ENCODE measurements at places on chromosomes 7 and 10.
A peak's percentile ranks its signal among the peaks of the same experiment; 100 is the strongest.

DNA sequence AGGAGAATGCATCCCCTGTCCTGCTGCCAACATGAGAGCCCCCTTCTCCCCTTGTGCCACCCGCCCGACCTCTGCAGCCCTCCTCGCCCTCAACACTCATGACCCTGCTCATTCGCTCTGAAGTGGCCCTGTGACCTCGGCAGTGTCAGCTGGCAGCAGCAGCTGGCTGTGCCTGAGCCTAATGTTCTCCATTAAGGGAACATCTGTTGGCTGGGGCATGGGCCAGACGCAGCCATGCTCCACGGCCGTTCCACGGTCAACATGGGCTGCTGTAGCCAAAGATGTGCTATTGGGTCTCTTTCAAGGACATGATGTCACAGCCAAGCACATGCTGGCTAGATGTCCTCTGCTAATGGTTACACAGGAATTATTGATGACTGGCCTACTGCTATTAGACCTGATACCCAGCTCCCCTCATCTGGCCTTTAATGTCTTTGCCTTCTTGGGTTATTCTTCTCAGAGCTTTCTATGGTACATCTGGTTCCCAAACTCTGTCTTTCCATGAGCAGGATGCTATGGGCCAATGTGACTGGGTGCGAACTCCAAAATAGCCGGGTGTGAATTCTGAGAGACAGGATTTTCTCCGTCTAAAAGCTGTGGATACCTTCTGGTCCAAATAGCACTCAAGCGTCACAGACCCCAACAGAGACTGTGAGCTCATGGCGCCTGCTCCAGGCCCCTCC is 22.4 kb downstream of the ADCYAP1R1 start:
- no peak for DNase-seq

- DNase-seq: no peak
Observed at GRCh38 chr10:125158601-125159485, 1.5 kb downstream of the CTBP2 start.

- no peak for DNase-seq
Observed at GRCh38 chr7:155921804-155922066, 109.5 kb upstream of the SHH start.

GRCh38 chr7:125847692-125848091 is 918.1 kb upstream of the POT1 start:
- DNase-seq: no peak

GRCh38 chr10:11602919-11603523 is 8.4 kb downstream of the USP6NL start:
- DNase-seq: no peak

DNA sequence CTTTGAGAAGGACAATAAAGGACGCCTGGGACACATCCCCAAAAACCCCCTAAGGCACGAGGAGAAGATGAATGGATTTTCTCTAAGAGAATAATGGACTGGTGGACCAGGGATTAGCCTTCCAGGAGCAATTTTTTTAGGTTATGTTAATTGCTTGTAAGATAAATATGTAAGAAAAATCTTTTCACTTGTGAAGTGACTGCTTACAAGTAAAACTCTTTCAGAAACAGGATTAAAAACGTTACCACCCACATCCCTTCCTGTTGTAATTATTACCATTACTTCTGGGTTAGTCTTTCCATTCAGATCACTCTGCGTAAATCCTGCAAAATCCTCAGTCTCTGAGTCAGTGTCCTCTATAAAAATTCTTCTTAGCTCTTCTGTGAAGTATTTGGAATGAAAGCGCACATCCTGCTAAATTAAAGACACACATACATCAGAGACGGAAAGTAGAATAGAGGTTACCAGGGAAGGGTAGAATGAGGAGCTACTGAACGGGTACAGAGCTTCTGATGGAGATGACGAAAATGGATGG is 34.3 kb downstream of the CDCA7L start:
- DNase-seq: no peak

- no peak for DNase-seq
Observed at GRCh38 chr7:149670288-149670687, 103.1 kb downstream of the ZNF467 start.

- no peak for DNase-seq
Observed at GRCh38 chr7:94252971-94253370, 141.7 kb upstream of the COL1A2 start.

DNA sequence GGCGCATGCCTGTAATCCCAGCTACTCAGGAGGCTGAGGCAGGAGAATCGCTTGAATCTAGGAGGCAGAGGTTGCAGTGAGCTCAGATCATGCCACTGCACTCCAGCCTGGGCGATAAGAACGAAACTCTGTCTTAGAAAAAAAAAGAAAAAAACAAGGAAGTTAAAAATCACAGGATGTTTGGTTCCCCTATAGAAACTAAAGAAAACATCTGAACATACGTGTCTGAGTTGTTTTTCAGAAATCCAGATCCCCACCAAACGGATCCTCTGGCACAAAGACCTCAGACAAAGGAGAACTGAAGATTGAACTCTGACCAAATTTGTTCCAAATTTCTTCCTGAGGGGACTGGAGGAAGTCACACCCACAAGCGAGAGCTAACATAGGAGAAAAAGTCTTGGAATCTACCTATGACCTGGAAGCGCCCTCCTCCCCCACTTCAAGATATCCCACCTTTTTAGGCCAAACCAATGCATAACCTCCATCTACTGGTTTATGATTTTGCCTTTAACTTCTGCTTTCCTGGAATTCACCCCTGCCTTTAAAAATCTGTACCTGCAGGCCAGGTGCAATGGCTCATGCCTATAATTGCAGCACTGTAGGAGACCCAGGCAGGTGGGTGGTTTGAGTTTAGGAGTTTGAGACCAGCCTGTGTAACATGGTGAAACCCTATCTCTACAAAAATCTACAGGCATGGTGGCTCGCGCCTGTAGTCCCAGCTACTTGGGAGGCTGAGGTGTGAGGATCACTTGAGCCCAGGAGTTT is 19.7 kb upstream of the SIRT1 start:
- no peak for DNase-seq

DNA sequence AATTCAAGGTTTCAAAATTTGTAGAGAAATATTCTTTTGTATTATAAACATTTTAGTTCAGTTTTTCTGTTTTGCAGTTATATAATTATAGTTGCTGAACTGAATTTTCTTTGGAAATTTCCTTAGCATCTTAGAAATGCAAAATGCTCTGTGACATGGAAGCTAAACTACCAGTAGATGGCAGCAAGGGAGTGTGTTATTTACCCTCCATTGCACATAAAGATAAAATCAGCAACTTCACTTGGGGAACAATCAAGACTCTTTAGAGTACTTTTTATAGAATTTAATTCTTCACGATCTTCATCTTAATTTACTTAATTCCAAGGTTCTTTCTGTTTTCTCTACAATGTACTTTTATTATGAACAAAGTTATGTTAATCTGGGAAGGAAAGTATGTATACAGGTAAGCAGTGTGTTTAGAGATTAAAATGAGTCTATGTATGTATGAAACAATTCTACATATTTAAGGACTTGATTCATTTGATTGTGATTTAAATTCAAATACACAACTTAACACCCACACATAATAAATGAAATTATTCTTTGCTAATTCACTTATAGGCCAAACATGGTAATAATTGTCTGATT is 404.2 kb downstream of the THSD7A start:
- peak; percentile 38 for DNase-seq

DNA sequence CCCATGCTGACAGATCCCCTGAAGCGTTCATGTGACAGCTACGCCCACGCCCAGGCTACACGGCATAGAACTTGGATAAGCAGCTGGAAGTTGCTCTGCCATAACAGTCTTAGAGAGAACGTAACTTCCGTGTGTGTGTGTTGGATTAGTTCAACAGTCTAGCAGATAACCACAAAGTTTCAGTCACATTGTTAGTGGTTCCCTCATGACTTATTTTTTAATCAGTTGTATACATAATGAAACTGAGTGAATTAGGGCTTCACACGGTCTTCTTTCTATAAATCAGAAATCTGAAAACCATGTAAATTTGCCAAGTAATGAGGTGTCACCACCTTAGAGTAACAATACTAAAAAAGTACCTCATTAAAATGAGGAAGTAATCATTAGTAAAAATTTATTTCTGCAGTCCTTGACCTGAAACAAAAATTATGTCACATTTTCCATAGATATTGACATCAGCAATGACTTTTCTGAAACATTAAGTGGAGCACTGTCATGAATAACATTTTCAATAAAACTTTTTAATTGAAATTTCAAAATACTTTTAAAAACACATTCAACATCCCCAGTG is 21.7 kb upstream of the MACC1 start:
- peak; percentile 81 for DNase-seq

DNA sequence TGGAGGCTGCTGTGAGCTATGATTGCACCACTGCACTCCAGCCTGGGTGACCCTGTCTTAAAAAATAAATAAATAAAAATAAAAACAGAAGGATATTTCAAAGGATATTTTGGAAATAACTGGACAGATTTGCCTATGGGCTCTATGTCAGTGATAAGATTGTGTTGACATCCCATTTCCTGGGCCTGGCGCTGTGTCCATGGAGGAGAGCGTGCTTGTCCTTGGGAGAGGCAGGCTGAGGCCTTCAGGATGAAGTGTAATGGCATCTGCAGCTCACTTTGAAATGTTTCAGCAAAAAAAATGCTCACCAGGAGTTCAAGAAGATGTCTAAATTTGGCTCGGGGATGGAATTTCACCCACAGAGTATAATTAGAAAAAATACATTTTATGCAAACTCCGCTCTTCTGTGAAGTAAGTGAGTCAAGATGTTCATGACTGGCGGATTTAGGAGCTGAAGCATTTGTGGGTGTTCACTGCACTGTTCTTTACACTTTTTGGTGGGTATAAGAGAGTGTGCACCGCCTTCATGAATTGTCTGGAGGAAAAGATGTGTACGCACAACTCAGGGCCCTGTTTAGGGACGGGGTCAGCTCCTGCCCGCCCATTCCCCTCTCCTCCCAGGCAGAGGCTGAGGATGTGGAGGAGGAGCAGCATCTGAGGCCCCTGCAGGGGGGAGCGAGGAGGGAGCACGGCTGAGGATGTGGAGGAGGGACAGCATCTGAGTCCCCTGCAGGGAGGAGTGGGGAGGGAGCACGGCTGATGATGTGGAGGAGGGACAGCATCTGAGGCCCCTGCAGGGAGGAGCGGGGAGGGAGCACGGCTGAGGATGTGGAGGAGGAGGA is 18.5 kb upstream of the FOXL3 start:
- no peak for DNase-seq

DNA sequence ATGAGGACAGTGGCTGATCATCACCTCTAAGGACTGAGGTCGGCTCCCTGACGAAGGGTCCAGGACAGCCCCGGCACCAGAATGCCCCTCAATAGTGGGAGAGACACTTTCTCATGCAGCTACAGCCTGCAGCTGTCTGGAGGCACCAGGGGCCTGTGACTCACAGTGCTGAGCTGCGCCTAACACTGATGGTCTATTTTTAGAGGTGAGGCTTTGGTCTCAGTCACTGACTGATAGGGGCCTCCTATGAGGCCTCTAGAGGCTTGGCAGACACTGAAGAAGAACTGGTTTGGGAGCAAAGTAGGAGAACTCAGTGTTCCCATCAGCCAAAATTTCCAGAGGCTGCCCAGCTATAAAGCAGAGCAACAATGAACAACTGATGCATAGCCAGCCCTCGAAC is 130.1 kb downstream of the COBL start:
- DNase-seq: no peak

GRCh38 chr7:86939197-86939814 is 120.1 kb downstream of the ELAPOR2 start:
- DNase-seq: peak; percentile 57

GRCh38 chr10:83075815-83076355 is 1063.4 kb upstream of the GHITM start:
- no peak for DNase-seq

- DNase-seq: no peak
Observed at GRCh38 chr10:77907900-77908717, 18.4 kb downstream of the DLG5 start.

DNA sequence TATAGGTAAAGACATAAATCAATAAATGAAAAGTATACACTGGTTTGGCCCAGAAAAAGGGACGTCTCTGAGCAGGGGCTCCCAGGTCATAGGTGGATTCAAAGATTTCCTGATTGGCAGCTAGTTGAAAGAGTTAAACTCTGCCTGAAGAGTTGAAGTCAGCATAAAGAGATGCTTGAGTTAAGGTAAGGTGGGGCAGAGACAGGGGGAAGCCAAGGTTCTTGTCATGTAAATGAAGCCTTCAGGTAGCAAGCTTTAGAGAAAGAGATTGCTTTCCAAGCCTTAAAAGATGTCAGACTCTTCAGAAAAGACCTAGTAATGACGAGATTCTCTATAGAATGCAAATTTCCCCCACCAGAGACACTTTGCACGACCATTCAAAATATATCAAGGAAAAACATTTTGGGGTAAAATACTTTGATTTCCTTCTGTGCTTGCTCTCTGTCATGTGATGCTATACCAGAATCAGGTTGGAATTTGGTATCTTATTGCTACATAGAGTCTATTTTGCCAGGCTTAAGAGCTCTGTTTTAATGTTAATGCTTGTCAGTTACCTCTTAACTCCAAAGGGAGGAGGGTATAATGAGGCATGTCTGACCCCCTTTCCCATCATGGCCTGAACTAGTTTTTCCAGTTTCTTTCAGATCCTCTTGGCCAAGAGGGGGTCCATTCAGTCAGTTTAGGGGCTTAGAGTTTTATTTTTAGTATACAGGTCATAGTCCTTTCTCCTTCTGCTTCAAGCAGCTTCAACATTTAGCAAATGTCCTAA is 429.6 kb downstream of the ADRA2A start:
- no peak for DNase-seq

DNA sequence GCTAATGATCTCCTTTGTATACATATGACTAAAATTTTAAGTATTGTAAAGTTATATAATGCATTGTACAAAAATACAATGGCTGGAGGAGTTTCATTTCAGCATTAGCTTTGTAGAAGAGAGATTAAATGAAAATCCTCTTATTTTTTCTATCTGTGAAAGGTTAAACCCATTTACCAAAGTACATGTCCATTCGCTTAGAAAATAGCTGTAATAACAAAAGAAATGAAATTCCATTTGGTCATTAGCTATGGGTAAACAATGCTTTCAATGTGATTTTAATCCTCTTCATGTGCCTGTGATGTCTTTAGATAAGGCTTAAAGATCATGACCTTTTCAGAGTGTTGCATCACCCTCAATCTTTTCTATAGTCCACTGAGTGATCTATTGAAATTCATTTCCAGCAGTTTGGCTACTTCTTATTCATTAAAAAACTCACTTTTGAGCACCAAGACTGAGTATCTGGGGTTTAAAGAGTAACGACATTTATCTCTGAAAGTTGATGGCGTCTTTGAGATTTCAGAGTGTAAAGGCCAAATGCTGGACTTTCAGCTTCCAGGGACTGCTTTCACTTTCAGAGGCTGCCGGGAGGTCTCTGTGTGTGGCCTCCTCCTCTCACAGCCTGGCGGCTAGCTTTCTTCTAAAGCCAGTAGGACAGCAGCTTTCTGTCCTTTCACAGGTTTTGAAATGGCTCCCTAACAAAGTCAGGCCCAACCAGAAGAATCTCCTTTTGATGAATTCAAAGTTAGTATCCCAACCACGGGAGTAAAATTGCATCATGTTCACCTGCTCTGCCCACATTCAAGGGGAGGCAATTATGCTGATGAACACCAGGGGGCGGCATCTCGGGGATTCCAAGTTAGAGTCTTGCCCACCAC is 701.4 kb upstream of the COBL start:
- DNase-seq: peak; percentile 24

Measured in activated CD4-positive, alpha-beta T cell treated with anti-CD3 and anti-CD28 coated beads, Interleukin-2, amount 50 U/mL, for 16 hours (primary cell).